Stimulated activated CD8-positive, alpha-beta memory T cell treated with anti-CD3 and anti-CD28 coated beads, Interleukin-15, amount 100 ng/mL, for 24 hours (primary cell): ENCODE measurements at places on chromosomes 13 and 19.

DNA sequence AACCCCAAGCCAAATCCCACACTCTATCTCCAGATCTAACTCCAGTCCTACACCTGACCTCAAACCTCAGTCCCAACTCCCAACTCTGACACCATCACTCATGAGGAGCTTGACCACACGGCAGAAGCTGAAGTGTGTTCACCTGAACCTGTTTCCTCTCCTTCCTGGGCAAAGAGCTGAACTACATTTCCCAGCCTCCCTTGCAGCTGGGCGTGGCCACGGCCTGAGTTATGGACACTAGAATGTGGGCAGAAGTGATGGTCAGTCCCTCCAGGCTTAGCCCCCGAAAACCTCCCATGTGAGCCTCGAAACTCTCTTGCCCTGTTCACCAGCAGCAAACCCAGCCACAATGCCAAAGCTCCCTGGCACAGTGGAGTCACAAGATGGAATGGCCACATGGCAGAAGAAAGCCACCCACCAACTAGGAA is 19.5 kb upstream of the MEIS3 start:
- no peak for DNase-seq

- DNase-seq = no peak
Observed at GRCh38 chr19:55620410-55621204, 3.8 kb downstream of the ZNF784 start.

- no peak for DNase-seq
Observed at GRCh38 chr13:27857282-27857681, 62.5 kb upstream of the PDX1 start.

DNA sequence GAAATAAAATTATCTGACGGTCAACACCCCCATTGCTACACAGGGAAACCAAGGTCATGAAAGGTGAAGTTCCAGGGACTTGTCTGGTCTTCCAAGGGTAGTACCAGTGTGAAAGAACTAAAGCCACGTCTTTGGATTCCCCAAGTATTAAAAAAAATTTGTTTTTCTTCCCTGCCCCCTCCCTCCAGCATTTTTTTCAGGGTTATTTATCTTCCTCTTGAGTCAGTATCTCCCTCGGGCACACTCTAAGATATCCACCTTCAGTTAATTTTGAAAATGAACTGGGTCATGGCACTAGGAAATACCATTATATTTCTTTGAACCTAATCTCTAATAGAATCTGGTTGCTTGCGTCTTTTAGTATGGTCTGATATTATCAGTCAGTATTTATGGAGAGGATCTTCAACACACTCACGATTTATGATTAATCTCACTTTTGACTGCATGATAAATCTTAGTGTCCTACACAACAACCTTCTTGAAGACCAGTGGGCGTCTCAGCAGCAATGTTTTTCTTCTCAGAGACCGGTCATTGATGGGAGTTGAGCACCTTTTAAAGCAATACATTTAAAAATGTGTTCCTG is 9.1 kb downstream of the ATP8A2 start:
- no peak for DNase-seq

DNA sequence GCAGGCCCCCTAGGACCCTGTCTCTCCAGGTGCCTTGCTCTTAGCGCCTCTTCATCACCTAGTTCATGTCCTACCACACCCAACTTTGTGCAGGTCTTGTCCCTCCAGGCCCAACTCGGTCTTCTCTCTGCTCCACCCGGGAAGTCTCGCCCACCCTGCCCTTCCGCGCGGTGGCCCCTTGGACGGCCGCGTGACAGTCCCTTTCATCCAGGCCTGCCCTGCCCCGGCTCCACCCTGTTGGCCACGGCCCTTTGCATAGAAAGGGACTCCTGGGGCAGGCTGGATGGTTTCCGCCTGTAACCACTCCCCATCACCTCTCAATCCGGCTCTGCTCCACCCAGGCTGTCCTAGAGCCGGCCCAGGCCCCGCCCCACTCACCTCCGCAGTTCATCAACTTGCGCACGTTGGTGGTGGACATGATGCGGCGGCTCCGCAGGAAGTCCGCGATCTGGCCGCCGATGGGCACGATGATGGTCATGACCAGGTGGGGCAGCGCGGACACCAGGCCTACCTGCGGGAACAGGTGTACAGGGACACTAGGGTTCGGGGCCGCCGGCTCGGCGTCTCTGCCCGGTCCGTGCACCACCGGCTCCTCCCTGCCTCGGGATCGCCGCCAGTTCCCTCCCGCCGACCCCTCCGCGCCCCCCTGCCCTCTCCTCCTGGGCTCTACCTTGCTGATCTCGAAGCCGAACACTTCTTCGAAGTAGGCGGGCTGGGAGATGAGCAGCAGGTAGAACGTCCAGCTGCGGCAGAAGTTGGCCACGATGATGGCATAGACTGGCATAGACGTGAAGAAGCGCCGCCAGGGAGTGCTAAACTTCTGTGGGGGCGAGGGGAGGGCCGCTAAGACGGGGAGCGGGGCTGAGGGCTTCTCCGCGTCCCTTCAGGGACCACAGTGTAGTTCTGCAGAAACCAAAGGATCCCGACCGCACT is 7.2 kb downstream of the GFY start:
- DNase-seq = no peak

DNA sequence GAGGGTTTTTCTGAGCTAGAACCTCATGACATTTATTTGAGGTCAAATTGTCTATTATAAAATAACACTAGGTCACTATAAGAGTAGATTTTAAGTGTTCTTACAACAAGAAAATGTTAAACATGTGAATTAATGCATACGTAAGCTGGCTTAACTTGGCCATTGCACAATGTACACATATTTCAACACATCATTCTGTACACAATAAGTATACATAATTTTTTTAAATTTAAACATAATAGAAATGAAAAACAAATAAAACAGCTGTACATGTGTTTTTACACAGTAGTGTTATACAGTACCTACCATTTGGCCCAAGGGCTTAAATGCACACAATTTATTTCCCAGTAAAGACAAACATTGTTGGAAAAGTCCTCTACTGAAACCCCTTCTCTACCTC is 269.9 kb downstream of the DACH1 start:
- no peak for DNase-seq

GRCh38 chr19:5585461-5586299 is 17.9 kb upstream of the TINCR start:
- no peak for DNase-seq

- DNase-seq = no peak
Observed at GRCh38 chr19:24140099-24140498, 53.1 kb downstream of the ZNF254 start.

DNA sequence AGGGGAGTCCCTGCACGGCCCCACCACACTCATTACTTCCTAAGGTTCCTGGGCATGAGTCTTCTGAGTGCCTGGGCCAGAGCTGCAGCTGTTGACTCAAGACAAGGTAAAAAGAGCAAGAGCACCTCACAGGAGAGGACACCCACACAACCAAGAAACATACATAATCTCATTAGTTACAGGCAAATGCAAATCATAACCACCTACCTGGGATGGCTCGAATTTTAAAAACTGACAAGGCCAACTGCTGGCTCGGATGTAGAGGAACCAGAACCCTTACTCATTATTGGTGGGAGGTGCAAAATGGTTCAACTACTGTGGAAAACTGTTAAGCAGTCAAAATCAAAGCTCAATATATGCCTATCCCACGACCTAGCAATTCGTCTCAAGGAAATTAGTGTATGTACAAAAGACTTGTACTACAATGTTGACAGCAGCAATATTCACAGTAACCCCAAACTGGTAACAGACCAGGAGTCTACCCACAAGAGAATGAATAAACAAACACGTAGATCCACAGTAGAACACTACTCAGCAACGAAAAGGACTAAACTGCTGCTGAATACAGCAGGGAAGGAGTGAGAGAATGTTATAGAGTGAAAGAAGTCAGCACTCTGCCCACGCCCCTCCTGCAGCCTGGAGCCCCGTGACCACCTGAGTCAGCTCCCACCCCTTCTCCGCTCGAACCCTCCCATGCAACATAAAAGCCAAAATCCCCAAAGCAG is 15.8 kb downstream of the AKT2 start:
- no peak for DNase-seq

- no peak for DNase-seq
Observed at GRCh38 chr19:33503433-33504057, 18.0 kb downstream of the PEPD start.

- peak; percentile 64 for DNase-seq
Observed at GRCh38 chr19:45730368-45731288, at the start of gene FBXO46. TSS of gene FBXO46 (minus strand) at chr19:45730896. CDS start at chr19:45713495, 17,401 bp downstream.

GRCh38 chr13:40152145-40152544 is 496.7 kb downstream of the COG6 start:
- no peak for DNase-seq

DNA sequence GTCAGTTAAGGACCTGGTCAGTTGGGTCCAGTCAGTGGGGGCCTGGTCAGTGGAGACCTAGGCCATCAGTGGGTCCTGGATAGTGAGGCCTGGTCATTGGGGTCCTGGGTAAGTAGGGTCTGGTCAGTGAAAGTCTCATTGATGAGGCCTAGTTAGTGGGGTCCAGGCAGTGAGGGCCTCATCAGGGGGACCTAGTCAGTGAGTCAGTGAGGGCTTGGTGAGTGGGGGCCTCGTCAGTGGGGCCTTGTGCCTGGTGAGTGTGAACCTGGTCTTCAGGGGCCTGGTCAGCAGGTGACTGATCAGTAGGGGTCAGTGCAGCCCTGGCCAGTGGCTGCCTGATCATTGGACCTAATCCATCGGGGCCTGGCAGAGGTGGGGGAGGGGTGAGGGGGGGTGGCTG is 42.6 kb upstream of the TPM4 start:
- no peak for DNase-seq

DNA sequence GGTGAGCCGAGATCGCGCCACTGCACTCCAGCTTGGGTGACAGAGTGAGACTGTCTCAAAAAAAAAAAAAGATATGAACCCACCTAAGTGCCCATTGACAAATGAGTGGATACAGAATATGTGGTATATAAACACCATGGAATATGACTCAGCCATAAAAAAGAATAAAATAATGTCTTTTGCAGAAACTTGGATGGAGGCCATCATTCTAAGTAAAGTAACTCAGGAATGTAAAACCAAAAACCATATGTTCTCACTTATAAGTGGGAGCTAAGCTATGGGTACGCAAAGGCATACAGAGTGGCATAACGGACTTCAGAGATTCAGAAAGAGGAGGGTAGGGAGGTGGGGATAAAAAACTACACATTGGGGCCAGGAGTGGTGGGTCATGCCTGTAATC is 29.5 kb downstream of the PLA2G4C start:
- DNase-seq = no peak

DNA sequence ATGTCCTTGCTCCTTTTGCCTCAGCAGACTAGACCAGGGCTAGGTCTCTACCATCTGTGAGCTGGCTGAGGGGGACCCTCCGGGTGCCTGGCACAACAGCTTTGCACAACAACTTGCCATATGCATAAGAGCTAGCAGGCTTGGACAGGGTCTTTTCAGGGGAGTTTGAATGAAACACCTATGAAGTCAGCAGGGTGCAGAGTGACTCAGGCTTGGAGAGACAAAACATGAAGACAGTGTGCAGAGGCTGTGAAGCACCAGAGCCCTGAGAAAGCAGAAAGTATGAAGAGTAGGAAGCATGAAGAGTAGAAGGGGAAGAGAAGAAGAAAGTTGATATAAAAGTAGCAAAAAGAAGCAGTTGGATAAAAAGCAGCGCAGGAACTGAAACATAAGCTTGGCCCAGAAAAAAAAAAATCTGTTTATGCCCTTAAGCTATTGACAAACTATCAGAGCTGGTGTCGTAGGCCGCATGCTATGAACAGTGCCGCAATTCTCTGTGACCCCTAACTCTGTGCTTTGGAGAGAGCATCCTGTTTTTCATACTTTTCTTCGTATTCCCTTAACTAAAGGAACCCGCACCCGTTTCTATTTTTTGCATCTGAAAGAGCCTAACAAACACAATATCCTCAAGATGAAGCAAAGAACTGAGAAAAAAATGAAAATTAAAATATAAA is 52.7 kb upstream of the FAM216B start:
- no peak for DNase-seq

- DNase-seq = no peak
Observed at GRCh38 chr13:71704656-71705055, 162.3 kb downstream of the DACH1 start.

- DNase-seq = no peak
Observed at GRCh38 chr13:32037471-32037870, 5.9 kb downstream of the FRY start.

GRCh38 chr19:6773323-6773931 is 919 bp downstream of the VAV1 start:
- no peak for DNase-seq

- DNase-seq = no peak
Observed at GRCh38 chr19:32570081-32570785, 10.8 kb upstream of the PDCD5 start.

DNA sequence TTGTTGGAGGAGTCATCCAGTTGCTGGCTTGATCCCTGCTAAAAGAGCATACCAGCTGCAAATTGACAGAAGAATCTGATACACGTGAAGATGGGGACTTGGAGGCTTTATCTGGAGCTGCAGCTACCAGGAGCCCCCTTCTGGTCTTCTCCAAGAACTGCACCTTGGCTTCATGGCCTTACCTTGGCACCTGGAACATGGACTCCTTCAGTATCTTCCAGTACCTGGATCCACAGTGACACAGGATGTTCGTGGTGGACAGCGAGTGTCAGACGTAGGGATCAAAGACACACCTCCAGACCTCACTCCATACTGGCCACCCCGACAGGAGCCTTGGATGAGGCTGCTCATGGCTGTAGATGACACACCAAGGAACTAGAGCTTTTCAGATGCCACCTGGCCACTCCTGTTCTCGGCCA is 9.9 kb upstream of the ACSBG2 start:
- DNase-seq = peak; percentile 13

DNA sequence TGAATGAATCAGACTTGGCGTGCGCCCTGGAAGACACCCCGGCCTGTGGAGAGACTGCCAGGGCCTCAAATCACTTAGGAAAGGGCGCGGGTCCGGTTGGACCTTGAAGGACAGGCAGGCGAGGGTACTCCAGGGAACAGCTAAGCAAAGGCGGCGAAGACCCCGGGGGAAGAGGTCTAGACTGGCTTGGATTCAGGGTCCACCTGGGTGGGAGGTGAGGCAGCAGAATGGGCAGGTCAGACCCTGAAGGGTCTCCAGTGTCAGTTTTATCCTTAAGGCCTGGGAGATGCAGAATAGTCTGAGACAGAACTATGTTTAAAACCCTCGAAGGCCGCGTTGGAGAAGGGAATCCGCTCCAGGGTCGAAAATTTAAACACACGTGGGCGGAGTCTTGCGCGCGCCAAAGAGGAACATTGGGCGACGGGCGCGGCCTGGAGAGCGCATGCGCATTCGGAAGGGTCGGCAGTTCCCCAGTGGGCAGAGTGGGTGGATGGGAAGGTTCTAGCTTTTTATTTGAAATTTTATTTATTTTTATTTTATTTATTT is 567 bp upstream of the SMG9 start:
- peak; percentile 60 for DNase-seq

GRCh38 chr19:4361152-4362046 is 18.0 kb downstream of the MPND start:
- DNase-seq = no peak

GRCh38 chr13:49240017-49240416 is 7.7 kb upstream of the CDADC1 start:
- DNase-seq = no peak

GRCh38 chr19:5137571-5138124 is 168.7 kb downstream of the KDM4B start:
- no peak for DNase-seq

GRCh38 chr19:51593969-51594773 is 23.1 kb downstream of the ZNF175 start:
- DNase-seq = peak; percentile 90

- DNase-seq = no peak
Observed at GRCh38 chr19:5961969-5962945, 15.7 kb downstream of the RANBP3 start.

GRCh38 chr19:51421229-51422052 is 4.0 kb upstream of the SIGLEC10 start:
- DNase-seq = no peak

- no peak for DNase-seq
Observed at GRCh38 chr13:34338102-34338501, 520.2 kb downstream of the RFC3 start.
